ENCODE measurements at places on chromosomes 12 and 14.
A peak's percentile ranks its signal among the peaks of the same experiment; 100 is the strongest.

DNA sequence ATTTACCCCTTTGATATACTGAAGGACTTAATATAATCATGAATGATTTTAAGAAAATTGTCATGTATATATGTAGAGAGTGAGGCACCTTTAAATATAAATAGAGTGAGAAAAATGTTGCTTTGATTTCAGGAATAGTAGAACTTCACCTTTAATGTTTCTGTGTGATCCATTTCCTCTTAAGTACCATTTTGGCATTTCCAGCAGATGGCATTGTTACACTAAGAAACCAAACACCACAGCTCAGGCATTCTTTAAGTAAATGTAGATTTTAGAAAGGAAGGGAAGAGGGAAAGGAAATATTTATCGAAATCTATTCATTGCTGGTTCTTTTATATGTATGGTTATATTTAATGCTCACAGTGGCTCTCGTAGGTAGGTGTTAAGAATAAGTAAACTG, 556.7 kb upstream of the FBXO33 start:
- peak; percentile 15 for DNase-seq

DNA sequence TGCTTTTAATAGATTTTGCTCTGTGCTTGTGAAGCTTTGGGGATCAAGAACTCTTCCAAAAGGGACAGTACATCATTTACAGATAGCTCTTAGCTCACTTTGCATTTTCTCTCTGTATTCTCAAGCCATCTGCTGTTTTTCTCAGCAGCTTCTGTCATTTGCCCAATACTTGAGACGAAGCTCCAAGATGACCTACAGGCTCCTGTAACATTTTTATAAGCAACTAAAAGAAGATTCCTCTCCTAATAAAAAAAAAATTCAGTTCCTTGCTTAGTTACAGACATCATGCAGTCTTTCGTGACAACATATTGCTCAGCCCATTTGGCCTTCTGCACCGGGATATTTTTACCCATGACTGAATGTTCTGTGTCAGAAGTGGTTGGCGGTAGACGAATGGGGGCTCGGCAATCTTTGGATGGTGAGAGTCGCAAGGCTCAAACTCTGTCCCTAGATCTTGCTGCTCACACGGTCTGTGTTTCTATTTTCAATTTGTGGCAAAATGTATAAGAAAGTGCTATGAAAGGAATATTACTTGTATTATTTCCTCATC, 215.6 kb downstream of the FSCB start:
- DNase-seq: no peak

DNA sequence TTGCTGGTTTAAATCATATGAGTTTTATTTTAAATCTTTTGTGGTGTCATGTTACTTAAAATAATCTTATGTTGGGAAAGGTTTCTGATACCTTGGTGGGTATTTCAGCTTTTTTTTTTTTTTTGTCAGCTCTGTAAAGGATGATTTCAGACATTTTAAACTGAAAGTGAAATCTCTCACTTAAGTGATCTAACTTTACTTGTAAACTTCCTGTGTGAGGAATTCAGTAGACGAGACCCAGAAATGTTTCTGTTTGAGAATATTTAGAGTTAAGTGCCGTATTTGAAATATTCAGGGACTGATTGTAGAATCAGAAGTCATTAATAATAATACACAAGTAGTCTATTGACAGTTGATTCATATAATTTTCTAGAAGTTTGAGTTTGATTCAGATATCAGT, 37.8 kb downstream of the PROX2 start:
- DNase-seq: no peak

- no peak for DNase-seq
Observed at GRCh38 chr14:55733599-55733998, 153.6 kb downstream of the KTN1 start.
